ENCODE measurements at places on chromosomes 4 and X. TPM values are rescaled to one million over a fixed set of nuclear protein-coding genes. Genes with fewer than 3 reads are reported as not detected.

Gene LEF1
- total RNA-seq, result 0.52 TPM

Gene ARAP2
- total RNA-seq, result 27.3 TPM

Gene PAGE2
- total RNA-seq, result not detected

Gene RRH
- total RNA-seq, result not detected

Gene MGARP
- 2.6 TPM for total RNA-seq

Gene ERVMER34-1
- 5.4 TPM for total RNA-seq

Gene PPBP
- not detected for total RNA-seq

Gene SH2D1A
- total RNA-seq, result not detected

Gene ACSL1
- total RNA-seq, result 151 TPM
